ENCODE measurements at places on chromosomes 16 and 17.

- no peak for DNase-seq
These were observed 14.4 kb downstream of the MMP15 start for GRCh38 chr16:58039829-58040495.

- DNase-seq = no peak
These were observed 92.8 kb downstream of the AMFR start for GRCh38 chr16:56332464-56333079.

DNA sequence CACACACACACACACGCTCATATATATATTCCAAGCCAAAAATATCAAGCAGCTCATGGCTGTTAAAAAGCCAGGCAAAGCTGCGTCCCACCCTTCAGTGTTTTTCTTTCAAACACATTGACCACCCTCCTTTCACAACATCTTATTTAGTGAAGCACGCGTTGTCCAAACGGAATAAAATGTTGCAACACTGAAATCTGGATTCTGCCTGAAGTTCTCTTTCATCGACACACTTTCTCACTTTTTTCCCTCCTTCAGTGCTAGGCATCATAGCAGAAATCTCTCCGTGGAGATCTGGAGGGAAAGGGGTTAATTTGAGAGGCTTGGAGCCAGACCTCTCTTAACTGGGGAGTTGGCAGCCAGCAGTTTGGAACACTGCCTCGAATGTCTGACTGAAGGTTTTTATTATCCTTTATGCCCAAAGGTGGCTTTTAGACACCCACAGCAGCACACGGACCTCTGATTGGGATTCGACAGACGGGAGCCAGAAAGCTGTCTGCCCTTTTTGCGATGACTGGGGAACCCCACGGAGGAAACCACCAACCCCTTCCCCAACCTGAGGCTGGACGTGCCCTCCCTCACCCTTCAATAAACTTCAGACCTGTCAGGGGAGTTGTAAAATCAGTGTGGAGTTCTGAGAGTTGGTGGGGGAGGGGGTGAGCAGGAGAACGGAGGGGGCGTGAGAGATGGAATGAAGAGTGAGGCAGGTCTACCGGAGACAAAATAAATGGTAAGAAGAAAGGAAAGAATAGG, 833.6 kb upstream of the SOX9 start:
- DNase-seq = no peak

- no peak for DNase-seq
These were observed 17.3 kb downstream of the MRPS23 start for GRCh38 chr17:57832314-57833178.

DNA sequence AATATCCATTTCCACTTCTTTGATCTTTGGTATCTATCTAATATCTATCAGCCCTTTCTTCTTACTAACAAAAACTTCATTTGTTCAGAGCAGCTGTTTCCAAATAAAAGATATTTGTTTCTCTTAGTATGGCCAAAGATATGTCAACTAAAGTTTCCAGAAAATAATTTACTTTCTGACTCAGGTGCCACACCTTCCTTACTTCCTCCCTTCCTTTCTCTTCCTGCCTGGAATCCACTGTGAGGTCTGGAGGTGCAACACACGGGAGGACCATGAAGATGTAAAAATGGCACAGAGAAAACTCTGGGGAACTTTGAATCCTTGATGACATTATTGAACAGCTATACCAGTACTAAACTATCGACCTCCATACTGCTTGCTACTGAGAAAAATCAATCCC, 14.0 kb downstream of the MED13 start:
- DNase-seq = no peak

DNA sequence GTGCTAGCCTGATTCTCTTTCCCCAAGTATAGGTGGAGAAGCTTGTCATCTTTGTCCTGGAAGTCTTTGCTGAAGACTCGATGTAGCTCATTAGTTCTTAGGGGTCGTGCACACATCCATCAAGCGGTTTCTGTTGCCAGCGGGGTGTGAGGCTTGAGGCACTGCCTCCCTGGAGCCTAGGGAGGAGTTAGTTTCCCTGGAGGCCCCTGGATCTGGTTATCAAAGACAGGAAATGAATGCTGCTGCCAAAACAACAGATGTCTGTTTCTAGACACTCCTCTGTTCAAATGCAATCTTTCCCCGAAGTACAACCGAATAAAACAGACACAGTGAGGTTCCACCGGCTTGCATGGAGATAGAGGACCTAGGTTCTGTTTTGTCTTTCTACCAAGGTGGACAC, 17.5 kb downstream of the HS3ST4 start:
- DNase-seq = no peak

DNA sequence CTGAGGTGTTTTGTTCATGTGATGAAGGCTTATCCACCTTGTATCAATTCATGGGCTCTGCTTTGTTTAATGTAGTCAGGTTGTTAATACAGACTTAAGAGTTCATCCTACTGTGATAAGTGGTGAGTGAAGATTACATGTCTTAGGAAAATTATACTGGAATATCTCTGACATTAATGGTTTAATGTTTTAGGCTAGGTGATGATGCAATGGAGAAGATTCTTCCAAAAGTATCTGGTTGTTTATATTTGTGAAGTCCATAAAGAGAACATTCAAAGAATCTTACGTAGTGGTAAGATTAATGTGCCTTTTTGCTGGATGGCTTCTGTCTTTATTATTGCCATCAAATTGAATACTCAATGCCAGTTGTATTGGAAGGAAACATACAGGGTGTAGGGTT, 236.4 kb downstream of the BCAS3 start:
- DNase-seq = no peak

DNA sequence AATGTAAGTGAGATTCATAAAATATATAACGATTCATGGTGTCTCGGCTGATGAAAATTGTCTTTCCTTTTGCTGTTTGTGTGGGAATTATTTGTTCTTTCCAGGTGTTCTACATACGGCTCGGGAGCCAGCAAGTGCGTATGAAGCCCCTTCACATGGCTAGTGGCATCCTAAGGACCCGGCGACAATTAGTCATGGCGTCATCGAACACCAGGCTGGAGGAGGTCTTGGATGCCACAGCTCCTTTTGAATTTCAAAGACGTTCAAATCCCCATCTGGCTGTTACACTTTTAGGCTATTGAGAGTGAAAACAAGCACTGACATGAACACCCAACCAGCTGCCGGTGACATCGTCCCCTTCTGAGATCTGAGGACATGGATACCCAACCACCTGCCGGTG, 397.7 kb upstream of the TNRC6C start:
- no peak for DNase-seq

- no peak for DNase-seq
These were observed 324.6 kb upstream of the CDH11 start for GRCh38 chr16:65446427-65446826.

DNA sequence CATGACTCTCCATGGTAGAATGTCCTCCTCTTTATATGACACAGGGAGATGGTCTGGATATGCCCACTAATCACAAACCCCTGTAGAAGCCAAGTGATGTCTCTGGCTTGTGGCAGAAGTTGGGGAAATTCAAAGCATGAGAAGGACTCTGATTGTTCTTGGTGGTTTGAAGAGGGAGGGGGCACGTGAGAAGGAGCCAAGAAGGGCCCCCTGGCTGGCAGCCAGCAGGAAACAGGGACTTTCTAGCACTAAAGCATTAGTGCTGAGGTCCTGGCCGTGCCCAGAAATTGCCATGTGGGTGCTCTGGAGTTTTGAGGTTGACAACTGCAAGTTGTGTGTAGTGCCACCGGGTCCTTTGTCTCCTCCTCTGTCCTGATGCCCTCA, 199.9 kb downstream of the LGALS9B start:
- DNase-seq = no peak

- no peak for DNase-seq
These were observed 405.0 kb downstream of the SHISA9 start for GRCh38 chr16:13306161-13306995.

DNA sequence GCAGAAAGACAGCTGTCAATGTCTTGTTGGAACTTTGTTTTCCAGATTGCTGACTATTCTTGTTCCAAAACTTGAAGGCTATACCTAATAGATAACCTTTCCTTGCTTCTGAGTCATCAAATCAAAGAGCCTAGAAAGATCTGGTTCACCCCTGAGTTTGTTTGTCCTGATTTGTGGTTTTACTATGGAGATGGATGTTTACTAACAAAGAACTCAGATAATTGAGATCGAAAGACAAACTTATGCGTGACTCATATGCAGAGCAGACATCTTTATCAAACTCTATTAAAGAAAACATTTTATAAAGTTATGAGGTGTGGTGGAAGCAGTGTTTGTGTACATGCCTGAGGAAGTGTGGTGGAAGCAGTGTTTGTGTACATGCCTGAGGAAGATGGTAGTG, 311.1 kb upstream of the TBX2 start:
- no peak for DNase-seq

GRCh38 chr17:44149750-44150329, 8.1 kb downstream of the HROB start:
- DNase-seq = no peak

DNA sequence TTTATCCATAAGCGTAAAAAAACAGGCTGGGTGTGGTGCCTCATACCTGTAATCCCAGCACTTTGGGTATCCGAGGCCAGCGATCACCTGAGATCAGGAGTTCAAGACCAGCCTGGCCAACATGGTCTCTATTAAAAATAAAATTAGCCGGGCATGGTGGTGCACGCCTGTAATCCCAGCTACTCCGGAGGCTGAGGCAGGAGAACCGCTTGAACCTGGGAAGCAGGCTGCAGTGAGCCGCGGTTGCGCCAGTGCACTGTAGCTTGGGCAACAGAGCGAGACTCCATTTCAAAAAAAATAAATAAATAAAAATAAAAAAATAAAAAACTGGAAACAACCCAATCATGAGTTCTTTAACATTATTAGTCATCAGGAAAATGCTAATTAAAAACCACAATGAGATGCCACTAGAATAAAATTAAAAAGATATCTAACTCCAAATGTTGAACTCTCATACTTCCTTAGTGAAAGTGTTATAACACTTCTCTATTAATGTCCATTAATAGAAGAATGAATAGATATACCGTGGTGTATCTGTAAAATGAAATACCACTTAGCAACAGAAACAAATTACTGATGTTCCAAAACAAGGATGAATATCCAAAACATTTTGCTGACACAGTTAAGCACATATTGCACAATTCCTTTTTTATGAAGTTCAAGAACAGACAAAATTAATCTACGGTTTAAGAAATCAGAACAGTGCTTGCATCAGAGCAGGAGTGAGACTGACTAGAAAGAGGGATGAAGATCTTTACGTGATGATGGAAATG, 13.1 kb downstream of the MPHOSPH6 start:
- DNase-seq = no peak

GRCh38 chr17:2107506-2107905, 52.6 kb downstream of the HIC1 start:
- DNase-seq = no peak

DNA sequence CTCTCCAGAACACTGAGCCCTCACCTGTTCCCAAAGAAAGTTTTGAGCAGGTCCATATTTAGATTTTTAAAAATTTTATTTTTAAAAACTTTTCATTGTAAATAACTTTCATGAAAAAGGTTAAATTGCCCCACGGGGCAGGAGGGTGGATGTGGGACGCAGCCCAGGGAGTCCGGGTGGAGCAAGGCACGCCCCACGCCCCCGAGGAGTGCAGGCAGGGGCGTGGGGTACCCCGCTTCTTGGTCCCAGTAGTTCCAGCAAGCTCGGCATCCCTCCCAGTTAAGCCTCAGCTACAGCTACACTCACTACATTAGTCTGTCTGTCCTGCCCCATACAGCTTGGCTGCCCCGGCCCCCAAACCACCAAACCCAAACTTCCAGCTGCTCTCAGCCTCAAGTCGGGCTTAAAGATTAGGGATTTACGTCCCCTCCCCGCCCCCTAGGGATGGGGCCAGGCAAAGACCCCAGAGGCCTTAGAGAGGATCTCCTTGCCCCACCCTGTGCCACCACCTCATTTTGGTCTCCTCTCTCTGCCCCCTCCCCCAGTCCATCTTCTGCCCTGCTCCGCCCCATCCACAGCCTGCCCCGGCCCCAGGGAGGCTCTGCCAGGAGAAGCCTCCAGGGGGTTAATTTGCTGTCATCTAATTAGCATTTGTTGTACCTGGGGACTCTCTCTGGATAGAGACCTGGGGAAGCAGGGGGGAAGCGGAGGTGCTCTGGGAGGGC, 4.6 kb downstream of the FOXJ1 start:
- DNase-seq = no peak

- no peak for DNase-seq
These were observed 119.4 kb downstream of the OR1D5 start for GRCh38 chr17:2943981-2944380.

- no peak for DNase-seq
These were observed 63.0 kb downstream of the PGS1 start for GRCh38 chr17:78441271-78441971.

- peak; percentile 57 for DNase-seq
These were observed 74.7 kb upstream of the NKD1 start for GRCh38 chr16:50473356-50473945.

DNA sequence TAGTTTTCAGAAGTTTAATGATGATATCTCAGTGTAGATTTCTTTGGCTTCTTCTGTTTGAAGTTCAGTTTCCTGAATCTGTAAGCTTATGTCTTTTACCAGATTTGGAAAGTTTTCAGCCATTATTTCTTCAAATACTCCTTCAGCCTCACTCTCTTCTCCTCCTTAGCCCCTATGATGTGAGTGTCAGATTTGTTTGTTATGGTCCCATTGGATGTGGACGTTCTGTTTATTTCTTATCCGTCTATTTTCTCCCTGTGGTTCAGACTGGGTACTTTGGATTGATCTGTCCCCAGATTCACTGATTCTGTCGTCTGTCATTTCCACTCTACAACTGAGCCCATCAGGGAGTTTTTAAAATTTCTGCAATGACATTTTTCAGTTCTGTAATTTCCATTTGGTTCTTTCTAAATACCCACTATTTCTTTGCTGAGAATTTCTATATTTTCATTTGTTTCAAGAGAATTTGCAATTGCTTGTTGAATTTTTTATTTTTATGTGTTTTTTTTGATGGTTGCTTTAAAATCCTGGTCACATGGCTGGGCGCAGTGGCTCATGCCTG, 110.9 kb downstream of the SEC14L1 start:
- DNase-seq = no peak

- no peak for DNase-seq
These were observed 878 bp upstream of the RNF157 start for GRCh38 chr17:76241204-76241538.

- no peak for DNase-seq
These were observed 4.3 kb downstream of the PER1 start for GRCh38 chr17:8147805-8148404.

- no peak for DNase-seq
These were observed 5.2 kb downstream of the TIMP2 start for GRCh38 chr17:78919861-78920450.

DNA sequence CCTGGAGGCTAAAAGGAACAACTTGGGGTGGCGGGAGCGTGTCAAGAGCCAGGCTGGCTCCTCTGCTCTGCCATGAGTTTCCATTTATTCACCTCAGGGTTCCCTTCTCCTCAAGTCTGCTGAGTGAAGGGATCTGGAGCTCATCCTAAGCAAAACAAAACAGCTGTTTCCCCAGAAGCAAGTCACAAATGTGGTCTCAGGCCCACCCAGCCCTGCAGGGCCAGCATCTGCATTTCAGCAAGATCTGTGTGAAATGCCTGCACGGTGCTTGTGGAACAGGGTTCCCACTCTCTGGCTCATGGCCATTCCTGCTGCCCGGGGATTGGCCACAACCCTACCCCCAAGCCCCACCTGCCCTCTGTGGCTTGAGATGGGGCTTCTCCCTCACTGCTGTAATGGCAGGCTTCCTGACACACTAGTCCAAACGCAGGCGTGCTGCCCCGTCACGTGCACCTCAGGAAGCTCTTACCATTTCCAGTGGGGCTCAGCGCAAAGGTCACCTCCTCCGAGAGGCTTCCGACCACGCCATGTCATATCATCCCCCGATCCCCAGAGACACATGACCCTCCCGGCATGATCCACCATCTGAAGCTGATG, 2.3 kb downstream of the SLC38A8 start:
- DNase-seq = no peak
